ENCODE measurements at places on chromosomes 12 and 14.
A peak's percentile ranks its signal among the peaks of the same experiment; 100 is the strongest.

DNA sequence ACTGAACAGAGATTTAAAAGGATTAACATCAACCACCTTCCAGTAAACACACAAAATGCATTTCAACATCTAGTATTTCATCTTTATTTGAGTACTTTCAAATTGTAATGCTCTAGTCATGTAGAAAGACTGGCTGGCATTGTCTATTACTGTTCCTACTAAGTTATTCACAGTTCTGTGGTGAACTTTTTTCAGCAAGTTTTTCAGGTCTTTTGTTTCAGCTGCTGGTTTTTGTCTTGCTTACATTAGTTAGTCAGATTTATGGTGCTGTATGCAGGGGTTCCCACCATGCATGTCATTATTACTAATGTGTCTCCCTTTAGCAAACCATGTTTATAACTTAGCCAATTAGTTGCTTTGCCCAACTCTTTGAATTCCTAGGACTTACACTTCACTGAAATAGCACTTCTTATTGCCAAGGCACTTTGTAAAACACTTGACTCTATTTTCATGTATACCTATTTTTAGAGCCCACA lies 253.4 kb upstream of the KITLG start:
- no peak for DNase-seq

- DNase-seq: no peak
Measured at GRCh38 chr12:93300611-93301021, 77.1 kb upstream of the NUDT4 start.

DNA sequence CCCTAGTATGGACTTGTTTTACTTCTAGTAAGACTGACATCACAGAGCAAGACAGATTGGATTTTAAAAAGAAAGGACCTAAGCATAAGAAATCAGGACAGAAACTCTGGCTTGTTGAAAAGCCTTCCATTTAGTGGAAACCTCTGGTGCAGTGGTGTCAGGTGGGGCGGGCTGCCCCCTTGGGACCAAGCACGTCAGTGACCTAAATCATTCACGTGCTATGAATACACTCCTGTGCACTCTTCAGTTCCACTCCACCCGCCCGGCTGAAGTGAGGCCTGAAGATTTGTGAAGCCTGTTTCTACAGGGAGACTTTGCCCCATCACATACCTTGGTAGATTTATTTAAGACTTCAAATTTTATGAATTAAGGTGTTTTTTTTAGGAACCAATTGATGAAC lies 58.2 kb upstream of the STRN3 start:
- DNase-seq: no peak

DNA sequence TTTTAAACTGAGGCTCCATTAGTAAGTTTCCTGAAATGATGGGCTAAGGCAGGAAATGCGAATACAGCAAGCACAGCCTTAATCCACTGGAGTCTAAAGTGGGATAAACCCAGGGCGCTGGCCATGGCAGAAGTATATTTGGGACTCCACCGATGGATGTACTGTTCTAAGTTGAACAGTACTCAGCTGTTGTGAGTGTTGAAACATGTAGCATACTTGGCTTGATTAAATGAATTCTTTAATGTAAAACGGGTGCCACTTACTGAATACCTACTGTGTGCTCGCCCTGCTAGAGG lies 996 bp downstream of the SSPN start:
- no peak for DNase-seq

DNA sequence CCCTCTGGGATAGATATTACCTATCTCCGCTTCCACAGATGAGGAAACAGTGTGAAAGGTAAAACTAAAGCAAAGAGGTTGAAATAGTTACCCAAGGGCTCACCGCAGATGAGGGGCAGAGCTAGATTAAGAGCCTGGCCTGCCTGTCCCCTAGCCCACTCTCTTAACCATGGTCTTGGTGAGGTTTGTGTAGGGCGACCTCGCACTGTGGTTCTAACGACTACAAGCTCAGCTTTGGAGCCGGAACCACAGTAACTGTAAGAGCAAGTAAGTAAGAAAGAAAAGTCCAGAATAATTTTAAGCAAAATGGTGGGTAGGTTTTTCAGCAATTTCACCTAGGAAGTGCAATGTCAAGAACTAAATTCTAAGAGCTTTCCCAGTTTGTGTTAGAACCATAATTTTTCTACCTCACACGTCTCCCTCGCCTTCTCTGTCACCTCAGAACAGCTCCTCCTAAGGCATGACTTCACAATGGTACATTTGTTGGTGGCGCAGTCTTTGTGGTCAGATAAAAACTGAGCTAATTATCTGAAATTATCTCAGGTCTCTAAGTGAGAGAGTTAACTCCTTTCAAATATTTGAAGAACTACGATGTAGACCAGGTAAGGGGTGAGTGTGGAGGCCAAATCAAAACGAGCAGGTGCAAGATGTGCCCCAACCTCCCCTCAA lies 64.8 kb downstream of the DAD1 start:
- DNase-seq: no peak

DNA sequence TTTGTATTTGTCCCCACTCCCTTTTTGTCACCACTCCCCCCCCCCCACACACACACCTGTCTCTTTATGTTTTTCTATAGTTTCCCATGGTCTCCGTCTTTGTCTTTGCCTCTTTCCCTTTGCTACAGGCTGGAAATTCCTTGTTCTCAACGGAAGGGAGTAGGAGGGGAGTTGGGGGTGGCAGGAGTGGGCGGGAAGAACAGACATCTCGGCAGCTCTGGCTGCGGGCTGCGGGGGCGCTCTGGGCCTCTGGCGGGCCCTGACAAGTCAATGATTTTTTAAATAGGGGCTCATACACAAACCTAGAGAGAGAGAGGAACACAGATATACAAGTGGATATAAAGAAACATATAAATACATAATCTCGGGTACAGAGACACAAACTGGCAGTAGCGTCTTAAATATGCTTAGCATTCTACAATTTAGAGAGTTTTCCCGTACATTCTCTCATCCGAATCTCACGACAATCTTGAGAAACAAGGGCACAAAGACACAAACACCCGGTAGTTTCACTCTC lies 2.4 kb upstream of the NAB2 start:
- peak; percentile 65 for DNase-seq

DNA sequence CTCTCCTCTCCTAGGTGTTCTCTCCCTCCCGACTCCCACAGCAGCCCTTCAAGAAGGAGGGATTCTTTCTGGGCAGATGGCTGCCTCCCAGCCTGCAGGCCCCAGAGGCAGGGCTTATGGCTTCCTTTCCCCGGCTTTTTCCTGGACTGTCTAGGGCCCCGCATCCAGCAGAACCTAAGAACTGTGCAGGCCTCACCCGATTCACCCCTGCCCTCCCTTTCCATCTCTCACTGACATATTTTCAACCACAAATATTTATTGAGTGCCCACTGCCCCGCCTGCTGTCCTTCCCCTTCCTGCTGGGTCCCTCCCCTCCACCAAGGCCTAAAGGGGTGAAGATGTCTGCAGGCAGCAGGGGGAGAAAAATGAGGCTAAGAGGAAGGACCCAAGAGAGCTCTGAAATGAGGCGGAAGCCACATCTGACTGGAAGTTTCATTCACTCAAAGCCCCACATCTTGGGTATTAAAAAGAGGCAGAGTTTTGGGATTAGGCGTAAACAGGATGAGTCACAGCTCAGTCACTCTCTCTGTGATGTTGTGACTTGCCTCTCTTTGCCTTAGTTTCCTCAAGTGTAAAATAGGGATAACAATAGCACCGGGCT lies 2.9 kb downstream of the SCNN1A start:
- DNase-seq: no peak

DNA sequence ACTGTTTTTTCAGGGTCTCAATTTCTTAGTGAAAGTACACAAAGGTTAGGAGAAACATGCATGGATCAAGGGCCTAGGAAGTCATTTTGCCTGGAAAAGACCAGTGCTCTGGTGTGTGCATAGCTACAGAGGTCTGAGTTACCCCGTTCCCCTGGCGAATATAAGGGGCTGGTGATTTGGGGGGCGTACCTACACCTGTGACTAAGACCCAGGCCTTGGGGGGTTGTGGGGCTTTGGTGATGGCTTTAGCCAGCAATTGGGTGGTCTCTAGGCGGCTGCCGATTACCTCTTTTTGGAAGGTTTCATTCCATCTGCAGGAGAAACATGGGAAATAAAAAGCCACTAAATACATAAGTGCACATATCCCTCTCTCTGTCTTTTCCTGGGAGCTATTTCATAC lies 1.1 kb downstream of the SDR39U1 start:
- no peak for DNase-seq

GRCh38 chr14:21875791-21876190 lies 202.2 kb upstream of the OR4E1 start:
- no peak for DNase-seq

DNA sequence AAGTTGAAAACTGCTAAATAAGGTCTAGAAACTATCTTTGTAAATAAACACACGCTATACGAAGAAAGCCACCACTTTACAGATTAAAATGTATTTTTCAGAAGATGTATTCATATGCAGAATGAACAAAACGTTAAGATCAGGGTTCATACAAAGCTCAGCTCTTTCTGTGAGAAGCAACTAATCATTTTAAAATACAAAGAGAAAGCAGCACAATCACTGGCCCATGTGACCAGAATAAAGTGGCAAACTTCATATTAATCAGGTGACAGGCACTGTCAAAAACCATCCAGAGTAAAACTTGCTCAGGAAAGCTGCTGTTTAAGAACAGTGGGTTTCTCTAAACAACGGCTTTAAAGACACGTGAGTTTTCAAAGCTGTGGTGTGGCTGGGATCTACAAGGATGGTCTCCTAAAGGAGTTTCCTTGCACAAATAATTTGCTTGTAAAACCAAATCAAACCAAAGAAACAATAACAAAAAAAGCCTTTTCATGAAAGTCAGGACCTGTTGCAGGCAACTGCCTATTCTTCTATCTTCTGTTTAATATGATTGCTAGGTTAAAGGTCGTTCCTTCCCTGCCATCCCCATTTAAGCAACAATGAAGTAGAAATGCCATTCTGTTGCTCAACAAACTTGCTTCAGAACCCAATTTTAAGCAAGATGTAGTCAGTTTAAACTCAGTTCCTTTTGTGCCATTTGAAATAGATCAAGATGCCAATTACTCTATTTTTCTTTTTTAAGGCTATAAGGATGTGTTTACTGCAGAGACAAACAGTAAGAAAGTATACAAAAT lies 22.3 kb downstream of the SEL1L start:
- DNase-seq: no peak

DNA sequence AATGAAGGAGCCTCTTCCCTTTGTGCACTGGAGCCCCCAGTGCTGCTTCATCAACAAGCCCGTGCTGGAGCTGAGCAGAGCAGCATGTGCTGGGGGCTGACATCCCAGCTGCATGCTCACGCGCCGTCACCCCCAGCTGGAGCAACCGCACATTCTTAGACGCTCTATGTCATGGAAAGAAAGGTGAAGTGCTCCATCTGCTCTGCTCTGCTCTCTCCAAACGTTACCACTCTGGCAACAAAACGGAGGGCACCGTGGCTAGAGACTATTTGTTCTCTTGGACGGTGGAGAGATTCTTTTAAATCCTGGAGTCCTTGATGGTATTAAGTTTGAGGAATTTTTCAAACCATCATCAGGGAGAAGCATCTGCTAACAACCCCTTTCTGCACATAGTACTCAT lies 208.4 kb downstream of the C12orf75 start:
- DNase-seq: no peak

- DNase-seq: no peak
Measured at GRCh38 chr14:20935303-20935984, 19.8 kb upstream of the RNASE2 start.

GRCh38 chr12:114676142-114676741 lies 7.7 kb downstream of the TBX3 start:
- DNase-seq: no peak

GRCh38 chr14:48788771-48789170 lies 797.4 kb downstream of the RPS29 start:
- DNase-seq: no peak

DNA sequence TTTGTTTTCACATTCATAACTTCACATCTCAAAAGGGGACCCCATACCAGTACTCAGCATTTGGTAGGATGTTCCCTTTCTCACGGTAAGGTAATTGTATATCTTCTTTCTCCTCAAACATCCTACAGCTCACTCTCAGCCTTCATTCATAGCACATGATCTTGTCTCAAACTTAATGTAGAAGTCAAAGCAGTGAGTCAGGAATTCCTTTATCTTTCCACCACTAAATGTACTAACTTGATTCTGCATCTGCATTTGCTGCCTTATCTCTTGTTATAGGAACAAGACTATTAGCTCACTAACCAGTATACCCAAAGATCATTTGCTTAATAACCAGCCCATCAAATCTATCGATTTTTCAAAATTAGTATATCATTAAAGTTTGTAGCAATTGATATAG lies 22.9 kb downstream of the CPSF2 start:
- no peak for DNase-seq

DNA sequence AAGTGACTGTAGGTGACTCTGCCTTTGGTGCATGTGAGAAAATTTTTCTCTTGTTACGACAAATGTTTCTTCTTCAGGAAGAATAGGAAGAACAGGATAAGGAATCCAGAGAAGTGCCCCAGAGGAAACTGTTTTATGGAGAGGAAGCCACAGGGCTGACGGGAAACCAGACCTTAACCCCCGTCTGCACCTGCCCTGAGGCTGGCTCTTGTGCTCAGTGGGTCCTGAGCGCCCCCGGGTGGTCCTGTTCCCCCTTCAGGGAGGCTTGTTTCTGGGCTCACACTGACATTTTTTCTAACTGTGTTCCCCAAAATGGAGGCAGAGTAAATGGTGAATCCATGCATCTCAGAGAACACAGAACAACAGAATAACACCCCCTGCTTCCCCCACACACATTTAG lies 691.8 kb downstream of the TMEM121 start:
- DNase-seq: no peak

GRCh38 chr14:34387974-34388516 lies 74.0 kb downstream of the SPTSSA start:
- DNase-seq: no peak
